ENCODE measurements at places on chromosomes 2 and 18. TPM values are rescaled to one million over a fixed set of nuclear protein-coding genes. Genes with fewer than 3 reads are reported as not detected.

DNA sequence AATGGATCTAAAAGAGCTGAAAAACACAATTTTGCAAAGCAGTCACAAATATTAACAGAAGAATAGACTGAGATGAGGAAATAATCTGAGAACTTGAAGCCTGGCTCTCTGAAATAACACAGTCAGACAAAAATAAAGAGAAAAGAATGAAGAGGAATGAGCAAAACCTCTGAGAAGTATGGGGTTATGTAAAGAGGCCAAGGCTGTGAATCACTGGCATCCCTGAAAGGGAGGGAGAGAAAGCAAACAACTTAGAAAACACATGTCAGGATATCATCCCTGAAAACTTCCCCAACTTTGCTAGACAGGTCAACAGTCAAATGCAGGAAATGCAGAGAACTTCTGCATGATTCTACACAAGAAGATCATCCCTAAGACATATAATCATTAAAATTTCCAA lies 73.5 kb upstream of the LHCGR start:
- H3K36me3 ChIP-seq: no peaks in the 10 kb centered on the region
- no peaks in the 10 kb centered on the region for H3K4me1 ChIP-seq
- no peaks in the 10 kb centered on the region for H3K27me3 ChIP-seq
- H3K4me3 ChIP-seq: no peak overlapping the region

DNA sequence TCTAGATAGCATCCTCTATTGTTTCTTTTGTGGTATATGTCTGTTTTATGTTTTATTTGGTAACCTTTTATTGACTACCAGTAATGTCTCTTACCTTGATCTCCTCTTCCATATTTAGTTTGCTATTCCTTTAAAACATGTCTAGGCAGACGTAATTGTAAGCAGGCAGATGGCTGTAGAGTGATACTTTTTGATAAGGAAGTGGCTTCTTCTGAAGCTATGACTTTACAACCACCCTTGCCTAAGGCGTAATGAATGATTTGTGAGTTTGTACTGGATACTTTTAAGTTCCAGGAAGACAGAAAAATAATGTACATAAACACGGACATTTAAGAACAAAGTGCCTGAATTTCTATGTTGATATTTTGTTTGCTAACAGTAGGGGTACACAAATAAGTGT lies 85.6 kb downstream of the ZNF804A start:
- H3K27me3 ChIP-seq: no peaks in the 10 kb centered on the region
- H3K4me1 ChIP-seq: no peaks in the 10 kb centered on the region
- no peak for DNase-seq
- no peak overlapping the region for H3K4me3 ChIP-seq
- H3K36me3 ChIP-seq: no peaks in the 10 kb centered on the region
- no peak overlapping the region for H3K27ac ChIP-seq

- H3K27ac ChIP-seq: no peak overlapping the region
- H3K27me3 ChIP-seq: no peaks in the 10 kb centered on the region
- no peaks in the 10 kb centered on the region for H3K36me3 ChIP-seq
- H3K4me3 ChIP-seq: no peak overlapping the region
- peaks cover 5% of the 10 kb centered on the region for H3K4me1 ChIP-seq
- DNase-seq: no peak
Measured at GRCh38 chr2:138493334-138493733, 8.2 kb upstream of the SPOPL start.

GRCh38 chr2:201808027-201808426 lies 1.7 kb downstream of the CDK15 start:
- H3K4me1 ChIP-seq: no peaks in the 10 kb centered on the region
- no peaks in the 10 kb centered on the region for H3K27me3 ChIP-seq
- no peaks in the 10 kb centered on the region for H3K36me3 ChIP-seq

DNA sequence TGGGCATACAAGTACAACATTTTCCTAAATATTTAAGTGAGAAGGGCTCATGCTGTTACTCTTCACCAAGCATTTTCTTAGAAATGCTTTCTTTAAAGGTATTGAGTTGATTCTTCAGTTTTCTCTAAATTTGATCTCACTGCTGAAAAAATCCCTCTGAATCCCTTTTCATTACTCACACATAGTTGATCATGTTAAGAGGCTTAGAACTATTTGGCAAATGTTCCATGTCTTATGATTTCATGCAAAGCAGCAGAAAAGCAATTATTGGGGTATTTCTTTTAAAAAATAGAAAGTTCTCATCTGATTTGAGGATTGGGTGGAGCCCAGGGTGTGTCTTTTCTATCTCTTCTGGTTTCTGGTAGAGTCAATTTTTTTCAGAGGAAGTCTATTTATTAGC lies 1079.8 kb upstream of the ZEB2 start:
- no peak overlapping the region for H3K4me3 ChIP-seq
- no peaks in the 10 kb centered on the region for H3K4me1 ChIP-seq

DNA sequence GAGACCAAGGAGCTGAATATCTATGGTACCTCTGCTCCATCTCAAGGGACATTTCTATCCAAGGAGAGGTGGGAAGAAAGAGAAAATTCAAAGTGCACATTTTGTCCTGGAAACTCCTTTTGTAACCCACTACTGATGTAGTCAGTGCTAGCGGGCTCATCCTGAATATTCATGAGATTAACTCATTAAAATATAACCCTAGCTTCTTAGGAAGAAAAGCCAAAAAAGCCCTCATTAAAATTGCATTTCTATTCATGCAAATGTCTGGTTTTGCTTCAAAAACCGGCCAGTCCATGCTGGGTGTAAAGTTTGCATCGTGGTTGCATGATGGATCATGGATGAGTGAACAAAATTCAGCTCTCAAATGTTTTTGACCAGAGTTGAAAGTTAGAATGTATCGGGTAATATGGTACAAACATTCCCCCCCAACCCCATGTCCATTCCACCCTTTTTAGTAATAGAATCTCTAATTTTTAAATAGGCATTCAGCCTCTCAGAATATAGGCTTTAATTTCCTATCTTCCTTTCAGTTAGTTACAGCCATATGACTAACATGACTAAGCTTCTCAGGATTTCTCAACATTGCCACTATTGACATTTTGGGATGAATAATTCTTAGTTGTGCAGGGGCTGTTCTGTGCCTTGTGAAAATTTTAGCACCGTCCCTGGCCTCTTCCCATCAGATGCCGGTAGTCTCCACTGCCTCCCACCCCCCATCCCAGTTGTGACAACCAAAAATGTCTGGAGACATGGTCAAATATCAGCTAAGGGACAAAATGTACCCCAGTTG lies 104.2 kb upstream of the RND3 start:
- H3K4me3 ChIP-seq: no peak overlapping the region
- no peak overlapping the region for H3K27ac ChIP-seq
- H3K36me3 ChIP-seq: no peaks in the 10 kb centered on the region
- H3K27me3 ChIP-seq: no peaks in the 10 kb centered on the region
- H3K4me1 ChIP-seq: peaks cover 6% of the 10 kb centered on the region

GRCh38 chr2:222792001-222792611 lies 68.7 kb upstream of the ACSL3 start:
- no peak overlapping the region for H3K4me3 ChIP-seq
- H3K36me3 ChIP-seq: no peaks in the 10 kb centered on the region
- DNase-seq: peak; percentile 70
- H3K4me1 ChIP-seq: peaks cover 45% of the 10 kb centered on the region

GRCh38 chr2:2914252-2914651 lies 463.4 kb downstream of the EIPR1 start:
- no peaks in the 10 kb centered on the region for H3K4me1 ChIP-seq
- DNase-seq: no peak
- H3K27me3 ChIP-seq: no peaks in the 10 kb centered on the region
- H3K36me3 ChIP-seq: no peaks in the 10 kb centered on the region
- no peak overlapping the region for H3K4me3 ChIP-seq

DNA sequence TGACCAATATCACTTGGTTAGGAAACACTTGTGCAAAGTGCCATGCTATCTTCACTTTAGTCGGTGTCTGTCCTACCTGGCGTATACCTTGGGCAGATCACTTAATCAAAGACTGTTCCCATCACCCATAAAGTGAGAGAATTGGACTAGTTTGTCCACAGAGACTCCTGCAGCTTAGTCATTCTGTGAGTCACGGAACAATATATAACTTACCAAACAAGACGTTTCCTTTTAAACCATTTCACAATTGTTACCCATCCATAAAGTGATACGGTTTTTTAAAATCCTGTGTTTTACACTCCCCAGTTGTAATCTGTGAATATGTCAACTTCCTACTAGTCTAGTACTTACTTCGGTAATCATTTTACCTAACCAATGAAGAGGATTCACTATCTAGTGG lies 499.3 kb upstream of the SMIM21 start:
- DNase-seq: no peak
- no peak overlapping the region for H3K4me3 ChIP-seq
- H3K27ac ChIP-seq: no peak overlapping the region
- peaks cover 11% of the 10 kb centered on the region for H3K4me1 ChIP-seq

DNA sequence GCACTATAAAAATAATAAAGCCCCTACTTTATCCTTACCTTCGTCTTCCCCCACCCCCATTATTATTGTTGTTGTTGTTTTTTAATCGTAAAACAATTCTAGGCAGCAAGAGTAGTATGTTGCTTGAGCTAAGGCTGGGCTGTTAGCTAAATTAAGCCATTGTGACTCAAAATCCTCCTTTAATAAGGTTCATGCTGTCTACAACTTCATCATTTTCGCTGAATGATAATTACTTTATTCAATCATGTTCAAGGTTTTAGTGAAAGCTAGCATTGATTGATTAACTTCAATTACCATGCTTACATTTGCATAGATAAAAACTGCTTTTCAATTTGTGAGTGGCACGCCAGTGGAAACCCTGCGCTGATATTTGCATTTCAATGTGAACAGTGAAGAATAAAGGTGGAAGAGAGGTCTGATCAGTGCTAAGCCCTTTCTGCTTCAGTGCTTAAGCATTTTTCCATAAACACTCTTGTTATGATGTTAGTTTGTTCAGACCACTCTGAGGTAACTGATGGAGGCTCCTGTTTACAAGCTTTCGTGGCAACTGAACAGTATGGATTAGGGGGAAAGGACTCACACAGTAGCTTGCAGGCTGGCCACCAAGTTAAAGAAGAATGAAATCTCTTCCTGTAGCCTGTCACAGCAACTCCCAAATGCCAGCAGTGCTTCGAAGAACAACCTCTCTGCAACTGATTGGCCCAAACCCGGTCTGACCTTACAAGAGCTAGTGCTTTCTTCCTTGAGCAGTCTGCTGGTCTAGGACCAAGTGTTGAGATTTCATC lies 156.8 kb downstream of the GPD2 start:
- no peak for DNase-seq
- no peaks in the 10 kb centered on the region for H3K36me3 ChIP-seq
- H3K4me1 ChIP-seq: no peaks in the 10 kb centered on the region
- H3K4me3 ChIP-seq: no peak overlapping the region

DNA sequence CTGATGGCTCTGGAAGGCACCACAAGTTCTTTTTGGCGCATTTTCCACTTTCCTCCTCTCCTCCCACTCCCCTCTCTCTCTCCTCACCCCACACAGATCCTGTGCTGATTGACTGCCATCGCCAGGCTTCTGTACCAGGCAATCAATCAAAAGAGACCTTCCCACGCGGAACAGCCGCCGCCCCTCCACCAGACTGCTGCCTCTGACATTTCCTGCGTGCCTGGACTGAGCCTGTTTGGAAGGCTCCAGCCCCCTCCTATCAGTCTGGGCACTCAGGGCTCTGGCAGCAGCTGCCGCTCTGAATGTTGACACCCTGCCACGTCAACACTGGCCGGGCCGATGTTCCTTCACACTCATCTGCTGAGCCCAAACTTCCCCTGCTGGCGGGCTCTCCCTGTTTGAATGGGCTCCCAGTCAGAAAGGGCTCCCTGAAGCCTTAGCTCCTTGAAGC lies 467.7 kb downstream of the EPHA4 start:
- no peaks in the 10 kb centered on the region for H3K4me1 ChIP-seq
- no peak overlapping the region for H3K4me3 ChIP-seq
- peak; percentile 86 for DNase-seq
- H3K36me3 ChIP-seq: no peaks in the 10 kb centered on the region
- H3K27me3 ChIP-seq: no peaks in the 10 kb centered on the region

GRCh38 chr2:105376010-105376409 lies 22.8 kb downstream of the FHL2 start:
- peak overlapping the region; percentile 92 for H3K27ac ChIP-seq
- no peaks in the 10 kb centered on the region for H3K27me3 ChIP-seq
- peaks cover 25% of the 10 kb centered on the region for H3K36me3 ChIP-seq
- no peak for DNase-seq
- H3K4me1 ChIP-seq: peaks cover 16% of the 10 kb centered on the region
- no peak overlapping the region for H3K4me3 ChIP-seq

DNA sequence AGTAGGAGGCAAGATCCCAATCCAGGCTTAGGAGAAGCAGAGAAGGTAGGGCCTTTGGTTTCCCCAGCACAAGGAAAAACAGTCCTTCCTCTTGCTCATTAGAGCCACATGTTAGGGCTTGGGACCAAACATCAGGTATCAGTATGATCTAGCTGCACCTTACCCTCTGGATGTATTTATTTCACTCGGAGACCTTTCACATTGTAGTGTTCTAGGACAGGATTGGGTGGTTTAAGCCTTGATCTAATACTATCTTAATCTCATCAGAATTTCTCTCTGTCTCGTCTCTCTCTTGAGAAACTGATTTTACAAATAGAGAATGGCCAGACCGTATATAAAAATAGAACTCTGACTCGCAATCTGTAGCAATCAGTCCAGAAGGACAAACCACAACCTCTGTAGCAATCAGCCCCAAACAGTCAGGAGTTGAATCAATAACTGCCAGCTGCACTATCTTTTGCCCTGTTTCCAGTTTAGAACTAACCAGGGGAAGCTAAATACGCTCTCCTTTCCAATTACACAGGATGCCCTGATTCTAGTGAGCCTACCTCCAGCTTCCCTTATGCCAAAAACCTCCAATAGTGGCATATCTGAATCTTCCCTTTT lies 207.1 kb downstream of the TDRD15 start:
- peaks cover 6% of the 10 kb centered on the region for H3K27me3 ChIP-seq
- H3K4me1 ChIP-seq: no peaks in the 10 kb centered on the region
- H3K27ac ChIP-seq: no peak overlapping the region
- H3K4me3 ChIP-seq: no peak overlapping the region
- DNase-seq: no peak

DNA sequence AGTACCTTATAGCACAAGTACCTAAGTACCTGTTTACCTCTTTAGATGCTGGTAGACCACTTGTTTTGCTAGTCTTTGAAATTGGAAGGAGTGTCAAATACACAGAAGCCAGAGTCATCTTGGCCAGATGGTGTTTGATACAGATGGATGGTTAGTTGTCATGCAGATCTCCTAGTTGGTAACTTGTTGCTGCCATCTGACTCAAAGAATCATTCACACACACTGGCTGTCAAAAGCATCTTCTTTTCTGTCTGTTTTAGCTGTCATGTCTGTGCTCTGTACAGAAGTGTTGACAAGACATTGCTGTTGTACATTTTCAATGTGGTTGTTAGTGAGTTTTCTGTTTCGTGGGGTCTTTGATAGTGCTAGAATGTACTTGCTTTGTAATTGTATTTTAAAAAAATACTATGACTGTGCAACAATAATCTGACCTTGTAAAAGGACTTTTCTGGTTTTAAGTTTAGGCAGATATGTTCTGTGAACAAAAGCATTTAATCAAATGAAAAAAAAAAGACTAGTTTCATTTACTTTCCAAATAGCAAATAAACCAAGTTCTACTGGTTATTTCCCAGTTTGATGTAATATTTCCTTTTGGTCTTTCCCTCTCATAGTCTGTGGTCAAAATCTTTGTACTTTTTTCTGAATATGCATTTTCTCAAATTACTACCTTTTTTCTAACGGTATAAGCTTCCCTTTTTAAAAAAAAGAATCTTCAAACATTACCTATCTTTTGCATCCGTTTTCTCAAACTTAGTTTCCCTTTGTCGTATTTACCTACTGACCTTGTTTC lies 39.9 kb downstream of the TANK start:
- no peak overlapping the region for H3K27ac ChIP-seq
- peaks cover 8% of the 10 kb centered on the region for H3K4me1 ChIP-seq
- peaks cover 32% of the 10 kb centered on the region for H3K36me3 ChIP-seq

Gene CHRNG
- not detected for total RNA-seq

Gene EMX1
- total RNA-seq: not detected

Gene HK2
- 18.9 TPM for total RNA-seq

Gene SMYD1
- 316 TPM for total RNA-seq

Gene ELOA2
- total RNA-seq: not detected

Gene SPP2
- total RNA-seq: not detected

Gene OTOS
- total RNA-seq: not detected

Gene FAM210A
- total RNA-seq: 48.7 TPM

All from heart left ventricle (tissue), 16 donors.